Fibroblast of skin of right biceps (primary cell): ENCODE measurements at places on chromosomes 2 and 18.

GRCh38 chr2:222169346-222169745 lies 129.5 kb downstream of the PAX3 start:
- DNase-seq: peak; percentile 67

DNA sequence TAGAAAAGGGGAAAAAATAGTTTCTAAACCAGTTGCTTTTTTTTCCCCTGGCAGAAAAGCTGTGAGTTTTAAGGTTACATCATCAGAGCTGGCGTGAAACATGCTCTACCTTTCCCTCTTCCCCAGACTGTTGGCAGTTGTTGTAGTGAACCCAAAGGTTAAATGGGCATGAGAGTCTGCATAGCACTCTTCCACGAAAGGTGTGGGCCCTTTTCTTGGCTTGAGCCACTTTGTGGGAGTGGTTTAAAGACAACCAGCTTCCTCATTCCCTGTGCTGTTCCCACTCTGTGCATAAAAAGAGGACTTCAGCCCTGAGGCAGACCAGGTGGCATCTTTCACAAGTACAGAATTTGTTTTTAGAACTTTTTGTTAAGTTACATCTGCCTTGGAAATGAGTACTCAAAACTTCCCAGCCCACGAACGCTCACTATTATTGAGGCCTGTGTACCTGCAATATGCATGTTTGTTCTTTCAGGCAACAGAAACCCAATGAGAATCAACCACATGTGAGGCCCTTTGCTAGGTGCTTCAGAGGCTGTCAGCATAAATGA lies 243.8 kb downstream of the BABAM2 start:
- DNase-seq: no peak

GRCh38 chr18:62420513-62421209 lies 95.6 kb downstream of the TNFRSF11A start:
- peak; percentile 65 for DNase-seq

- DNase-seq: no peak
Measured at GRCh38 chr18:62857263-62857976, 142.1 kb downstream of the PHLPP1 start.

DNA sequence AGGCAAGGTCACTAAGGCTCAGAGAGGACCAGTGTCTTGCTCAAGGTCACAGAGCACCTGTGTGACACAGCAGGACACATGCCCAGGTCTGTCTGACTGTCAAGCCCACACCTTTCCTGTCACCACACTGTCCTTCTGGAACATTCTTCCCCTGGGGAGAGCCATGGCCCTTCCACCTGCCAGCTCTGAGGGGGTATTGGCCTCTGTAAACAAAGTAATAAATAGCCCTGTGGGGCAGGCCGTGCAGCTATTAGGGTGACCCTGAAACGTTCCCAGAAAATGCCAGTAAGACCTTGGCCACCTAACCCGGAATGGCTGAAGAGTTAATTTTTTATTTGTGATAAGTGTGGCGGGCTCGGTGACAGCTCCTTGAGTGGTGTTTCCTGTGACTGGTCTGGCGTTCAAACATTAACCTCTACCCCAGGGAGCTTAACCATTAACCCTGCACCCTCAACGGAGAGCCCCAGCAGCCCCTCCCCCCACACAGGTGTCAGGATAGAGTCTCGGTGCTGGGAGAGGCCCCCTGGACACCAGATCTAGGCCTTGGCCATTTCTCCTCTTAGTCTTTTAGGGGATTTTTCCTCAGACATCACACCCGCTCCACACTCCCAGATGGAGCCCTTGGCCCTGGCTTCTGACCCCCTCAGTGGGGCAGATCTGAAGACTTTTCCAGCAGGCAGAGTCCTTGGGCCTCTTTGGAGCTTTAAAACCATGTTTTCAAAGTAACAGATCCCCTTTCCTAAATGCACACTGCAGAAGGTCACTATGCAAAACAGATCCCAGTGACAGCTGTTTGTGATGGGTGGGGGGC lies 36.6 kb downstream of the SCTR start:
- DNase-seq: no peak

- peak; percentile 83 for DNase-seq
Measured at GRCh38 chr18:25464227-25464626, 112.3 kb upstream of the ZNF521 start.

- no peak for DNase-seq
Measured at GRCh38 chr18:77111951-77112746, 20.4 kb downstream of the MBP start.
